Gastrocnemius medialis (tissue), 4 donors: ENCODE measurements at places on chromosomes 7 and 10.

DNA sequence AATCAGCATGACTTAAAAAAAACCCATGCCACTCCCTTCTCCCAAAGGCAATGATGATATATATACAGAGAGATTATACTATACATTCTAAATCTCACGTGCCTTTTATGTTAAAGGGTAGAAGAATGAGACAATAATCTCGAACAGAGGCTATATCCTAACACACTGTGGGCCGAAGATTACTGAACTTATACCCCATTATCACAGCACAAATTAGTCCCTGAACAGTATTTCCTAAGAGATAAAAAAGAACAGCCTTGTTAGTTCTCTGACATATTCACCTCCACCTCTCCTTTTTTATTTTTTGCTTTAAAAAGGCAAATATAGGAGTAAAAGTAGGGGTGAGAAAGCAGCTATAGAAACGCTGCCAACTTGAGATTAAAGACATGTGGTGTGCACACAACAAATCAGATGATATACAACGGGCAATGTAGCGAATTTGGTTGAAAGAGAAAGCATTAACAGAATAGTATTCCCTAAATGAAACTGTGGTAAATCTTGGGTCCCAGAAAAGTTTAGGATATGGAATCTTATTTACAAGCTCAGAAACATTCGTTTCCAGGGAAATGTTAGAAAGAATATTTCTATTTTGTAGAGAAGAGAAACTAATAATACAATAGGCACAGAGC, 69.5 kb downstream of the JMJD1C start:
- H3K27ac ChIP-seq = no peak overlapping the region
- no peaks in the 10 kb centered on the region for H3K36me3 ChIP-seq
- H3K27me3 ChIP-seq = no peaks in the 10 kb centered on the region
- no peak for DNase-seq
- H3K4me3 ChIP-seq = no peak overlapping the region
- H3K4me1 ChIP-seq = no peaks in the 10 kb centered on the region

DNA sequence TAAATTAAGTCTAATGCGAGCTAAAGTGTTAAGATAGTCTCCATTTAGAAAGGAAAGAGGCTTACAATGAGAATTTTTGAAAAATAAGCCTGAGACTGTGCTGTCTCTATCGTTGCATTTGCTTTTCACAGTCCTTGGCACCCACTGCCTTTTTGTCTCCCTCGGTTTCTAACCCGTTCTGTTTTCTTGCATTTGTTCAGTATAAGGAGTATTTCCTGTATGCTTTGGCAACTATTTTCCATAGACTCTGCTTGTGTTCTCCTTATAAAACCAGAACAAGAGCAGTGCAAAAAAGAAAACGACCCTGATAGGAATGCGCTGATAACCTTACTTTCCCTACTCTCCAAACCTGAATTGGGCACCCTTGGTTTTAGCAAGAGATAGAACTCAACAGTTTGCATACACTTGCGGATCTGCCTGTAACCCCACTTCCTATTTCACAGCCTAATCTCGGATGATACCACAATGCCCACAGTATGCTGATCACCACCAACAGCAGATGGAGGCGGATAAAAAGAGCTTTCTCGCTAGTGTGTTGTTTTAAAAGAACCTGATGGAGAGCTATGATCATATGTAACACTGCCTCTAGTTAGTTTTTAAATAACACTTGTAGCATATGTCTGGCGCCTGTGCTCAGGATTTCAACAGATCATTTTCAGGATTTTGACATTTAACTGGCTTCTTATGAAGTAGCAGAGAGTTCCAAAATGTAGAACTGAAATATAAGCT, 1.6 kb upstream of the ARHGAP12 start:
- H3K27me3 ChIP-seq = no peaks in the 10 kb centered on the region
- no peak for DNase-seq
- H3K4me1 ChIP-seq = peaks cover 25% of the 10 kb centered on the region
- H3K4me3 ChIP-seq = peak overlapping the region; percentile 88

DNA sequence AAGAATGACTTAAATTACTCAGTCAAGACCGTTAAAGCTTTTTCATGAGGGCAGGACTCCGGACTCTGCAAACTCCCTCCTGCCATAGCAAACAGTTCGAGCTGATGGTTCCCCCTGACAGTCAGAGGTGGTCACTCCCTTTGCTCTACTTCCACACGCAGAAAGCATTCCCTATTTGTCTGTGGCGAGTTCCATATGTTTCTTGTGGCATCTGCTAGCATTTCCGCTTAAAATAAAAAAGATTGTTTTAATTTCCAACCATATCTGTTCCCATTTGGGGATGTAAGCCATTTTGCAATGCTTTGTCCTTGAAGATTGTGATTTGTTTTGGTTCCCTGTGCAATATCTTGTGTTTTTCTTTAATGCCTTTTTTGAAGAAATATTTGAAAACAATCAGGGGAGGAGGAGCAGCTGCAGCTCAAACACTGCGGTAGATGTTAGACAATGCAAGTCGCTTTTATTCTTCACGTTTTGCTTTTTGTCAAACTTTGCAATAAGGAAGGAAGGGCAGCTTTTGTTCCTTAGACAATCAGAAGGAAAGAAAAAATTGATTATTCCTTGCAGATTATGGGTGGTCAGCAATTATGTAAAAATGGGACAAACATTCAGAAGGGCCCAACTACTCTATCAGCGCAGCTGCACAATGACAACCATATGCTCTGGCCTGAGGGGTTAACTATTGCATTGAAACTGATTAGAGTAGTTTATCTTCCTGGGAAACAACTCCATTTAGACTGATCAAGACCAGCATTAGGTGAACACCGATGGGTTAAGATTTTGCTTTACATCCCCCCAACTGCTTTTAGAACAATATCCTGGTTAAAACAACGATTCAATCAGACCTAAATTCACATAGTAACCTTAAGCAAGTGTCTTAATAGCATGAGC, 425.8 kb upstream of the NRP1 start:
- H3K4me1 ChIP-seq = no peaks in the 10 kb centered on the region
- H3K27ac ChIP-seq = no peak overlapping the region
- H3K27me3 ChIP-seq = no peaks in the 10 kb centered on the region
- no peak overlapping the region for H3K4me3 ChIP-seq
- H3K36me3 ChIP-seq = no peaks in the 10 kb centered on the region

DNA sequence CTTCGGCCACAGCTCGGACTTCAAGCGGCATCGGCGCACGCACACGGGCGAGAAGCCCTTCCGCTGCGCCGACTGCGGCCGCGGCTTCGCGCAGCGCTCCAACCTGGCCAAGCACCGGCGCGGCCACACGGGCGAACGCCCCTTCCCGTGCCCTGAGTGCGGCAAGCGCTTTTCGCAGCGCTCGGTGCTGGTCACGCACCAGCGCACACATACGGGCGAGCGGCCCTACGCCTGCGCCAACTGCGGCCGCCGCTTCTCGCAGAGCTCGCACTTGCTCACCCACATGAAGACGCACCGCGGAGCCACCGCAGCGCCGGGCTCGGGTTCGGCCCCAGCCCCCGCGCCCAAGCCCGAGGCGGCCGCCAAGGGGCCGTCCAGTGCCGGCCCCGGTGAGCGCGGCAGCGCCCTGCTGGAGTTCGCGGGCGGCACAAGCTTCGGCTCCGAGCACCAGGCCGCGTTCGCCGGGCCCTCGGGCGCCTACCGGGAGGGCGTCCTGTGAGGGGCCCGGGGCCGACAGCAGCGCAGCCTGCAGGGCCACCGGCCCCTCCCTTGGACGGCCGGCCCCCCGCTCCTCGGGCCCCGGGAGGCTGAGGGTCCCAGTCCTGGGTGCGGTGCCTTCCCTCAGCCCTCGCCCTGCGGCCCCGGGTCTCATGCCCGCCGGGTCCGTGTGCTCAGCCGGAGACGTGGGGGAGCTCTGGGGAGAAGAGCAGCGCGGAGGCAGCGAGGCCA, 17.2 kb downstream of the ZNF316 start:
- no peaks in the 10 kb centered on the region for H3K4me1 ChIP-seq
- no peaks in the 10 kb centered on the region for H3K27me3 ChIP-seq
- H3K4me3 ChIP-seq = no peak overlapping the region
- H3K36me3 ChIP-seq = no peaks in the 10 kb centered on the region

DNA sequence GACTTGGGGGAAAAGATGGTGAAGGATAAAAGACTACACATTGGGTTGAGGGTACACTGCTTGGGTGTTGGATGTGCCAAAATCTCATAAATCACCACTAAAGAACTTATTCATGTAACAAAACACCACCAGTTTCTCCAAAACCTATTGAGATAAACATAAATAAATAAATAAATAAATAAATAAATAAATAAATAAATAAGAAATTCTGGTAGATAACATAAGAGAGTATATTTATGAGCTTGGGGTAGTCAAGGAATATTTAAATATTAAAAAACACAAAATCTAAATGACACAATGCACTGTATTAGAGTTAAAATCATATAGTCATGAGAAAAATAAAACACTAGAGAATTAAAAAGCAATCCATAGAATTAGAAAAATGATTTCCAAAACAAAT, 333.5 kb upstream of the NRG3 start:
- H3K4me1 ChIP-seq = no peaks in the 10 kb centered on the region
- no peak overlapping the region for H3K27ac ChIP-seq
- no peaks in the 10 kb centered on the region for H3K36me3 ChIP-seq
- no peaks in the 10 kb centered on the region for H3K27me3 ChIP-seq
- H3K4me3 ChIP-seq = no peak overlapping the region
- DNase-seq = no peak

DNA sequence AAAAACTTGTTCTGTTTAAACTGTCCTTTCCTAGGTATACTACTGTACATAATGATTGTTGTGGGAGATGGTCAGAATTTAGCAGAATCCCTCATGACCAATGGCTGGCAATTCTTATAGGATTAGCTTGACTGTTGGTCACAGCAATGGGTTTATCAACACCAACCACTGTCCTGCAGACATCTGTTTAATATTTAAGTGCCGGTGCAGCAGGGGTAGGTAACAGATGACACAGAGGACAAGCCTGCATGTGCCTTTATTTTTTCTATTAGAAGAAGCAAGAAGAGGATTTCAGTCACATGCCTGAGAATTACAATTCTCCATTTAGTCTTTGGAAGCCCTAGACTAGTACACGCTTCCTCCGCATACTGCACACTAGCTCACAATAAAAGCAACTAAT, 48.4 kb downstream of the CCDC6 start:
- no peaks in the 10 kb centered on the region for H3K36me3 ChIP-seq
- H3K4me3 ChIP-seq = no peak overlapping the region
- DNase-seq = no peak
- H3K27me3 ChIP-seq = no peaks in the 10 kb centered on the region
- H3K4me1 ChIP-seq = peaks cover 25% of the 10 kb centered on the region
- no peak overlapping the region for H3K27ac ChIP-seq

DNA sequence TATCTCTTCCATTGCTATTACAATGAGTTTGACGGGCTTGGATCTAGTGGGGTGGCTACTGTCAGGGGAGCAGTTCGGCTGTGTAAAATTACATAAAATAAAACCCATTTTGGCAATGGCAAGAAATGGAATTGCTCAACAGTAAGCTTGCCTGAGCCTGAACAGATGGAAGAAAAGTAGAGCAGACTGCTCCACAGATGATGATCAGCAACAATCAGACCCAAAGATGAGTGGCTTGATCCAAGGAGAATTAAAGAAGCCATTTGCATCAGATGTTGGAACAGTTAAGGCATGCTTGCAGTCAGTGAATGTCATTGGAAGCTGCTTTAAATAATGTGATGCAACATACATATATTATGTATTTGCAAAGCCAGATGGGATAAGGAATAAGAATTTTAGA, 256.6 kb upstream of the SMIM30 start:
- H3K27ac ChIP-seq = no peak overlapping the region
- H3K36me3 ChIP-seq = no peaks in the 10 kb centered on the region
- no peak for DNase-seq

DNA sequence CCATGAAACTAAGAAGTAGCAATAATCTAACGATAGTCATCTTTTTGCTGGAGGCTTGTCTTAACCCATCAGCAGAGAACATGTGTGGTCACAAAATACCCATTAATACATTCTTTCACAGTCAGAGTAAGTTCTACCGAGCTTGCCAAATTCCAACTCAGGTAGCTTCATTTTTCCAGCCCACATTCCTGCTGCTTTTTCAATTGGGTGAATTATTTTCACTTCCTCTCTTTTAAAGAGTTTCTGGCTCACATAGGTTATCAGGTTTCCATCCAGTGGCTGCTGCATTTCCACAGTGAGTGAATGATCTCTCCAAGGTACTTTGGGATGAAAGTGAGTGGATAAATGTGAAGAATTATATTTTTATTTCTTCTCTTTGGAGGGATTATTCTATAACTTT, 233.1 kb downstream of the SEMA3E start:
- no peaks in the 10 kb centered on the region for H3K36me3 ChIP-seq
- DNase-seq = no peak
- no peaks in the 10 kb centered on the region for H3K4me1 ChIP-seq
- H3K4me3 ChIP-seq = no peak overlapping the region

GRCh38 chr10:100670828-100671479, 74.4 kb upstream of the PAX2 start:
- H3K27me3 ChIP-seq = peaks cover 77% of the 10 kb centered on the region
- no peaks in the 10 kb centered on the region for H3K36me3 ChIP-seq
- no peak for DNase-seq
- no peak overlapping the region for H3K27ac ChIP-seq
- no peak overlapping the region for H3K4me3 ChIP-seq

GRCh38 chr10:84783386-84783785, 455.0 kb downstream of the CCSER2 start:
- no peak overlapping the region for H3K27ac ChIP-seq
- H3K27me3 ChIP-seq = no peaks in the 10 kb centered on the region
- DNase-seq = no peak

DNA sequence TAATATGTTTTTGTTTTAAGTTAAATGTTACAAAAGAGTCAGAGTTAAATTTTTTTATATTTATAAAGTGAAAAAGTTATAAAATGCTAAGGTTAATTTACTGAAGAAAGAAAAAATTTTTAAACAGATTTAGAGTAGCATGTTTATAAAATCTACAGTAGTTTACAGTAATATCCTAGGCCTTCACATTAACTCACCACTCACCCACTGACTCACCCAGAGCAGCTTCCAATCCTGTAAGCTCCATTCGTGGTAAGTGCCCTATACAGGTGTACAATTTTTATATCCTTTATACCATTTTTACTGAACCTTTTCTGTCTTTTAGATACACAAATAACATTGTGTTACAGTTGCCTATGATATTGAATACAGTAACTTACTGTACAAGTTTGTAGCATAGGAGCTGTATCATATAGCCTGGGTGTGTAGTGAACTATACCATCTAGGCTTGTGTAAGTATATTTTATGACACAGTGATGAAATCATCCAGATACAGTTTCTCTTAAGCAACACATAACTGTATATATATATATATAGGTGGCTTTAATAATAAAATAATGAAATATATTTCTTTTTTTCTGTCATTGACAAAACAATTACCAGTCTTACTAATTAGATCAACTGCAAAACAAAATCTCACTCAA, 79.6 kb downstream of the PTEN start:
- H3K36me3 ChIP-seq = no peaks in the 10 kb centered on the region
- no peak for DNase-seq
- H3K4me1 ChIP-seq = peaks cover 20% of the 10 kb centered on the region
- no peak overlapping the region for H3K27ac ChIP-seq
- H3K4me3 ChIP-seq = no peak overlapping the region

- no peaks in the 10 kb centered on the region for H3K27me3 ChIP-seq
- peak within 1 kb of the TSS; percentile 89 for H3K4me3 ChIP-seq
- peak; percentile 93 for DNase-seq
- H3K27ac ChIP-seq = peak within 1 kb of the TSS; percentile 96
Measured at GRCh38 chr7:27130540-27131389, at the start of gene HOXA4. Gene HOXA4, minus strand, starts transcription at chr7:27130757. Its CDS starts 24 bp downstream, at chr7:27130733.
